AG20443 (cell line): ENCODE measurements at places on chromosomes 4 and X.
A peak's percentile ranks its signal among the peaks of the same experiment; 100 is the strongest.

DNA sequence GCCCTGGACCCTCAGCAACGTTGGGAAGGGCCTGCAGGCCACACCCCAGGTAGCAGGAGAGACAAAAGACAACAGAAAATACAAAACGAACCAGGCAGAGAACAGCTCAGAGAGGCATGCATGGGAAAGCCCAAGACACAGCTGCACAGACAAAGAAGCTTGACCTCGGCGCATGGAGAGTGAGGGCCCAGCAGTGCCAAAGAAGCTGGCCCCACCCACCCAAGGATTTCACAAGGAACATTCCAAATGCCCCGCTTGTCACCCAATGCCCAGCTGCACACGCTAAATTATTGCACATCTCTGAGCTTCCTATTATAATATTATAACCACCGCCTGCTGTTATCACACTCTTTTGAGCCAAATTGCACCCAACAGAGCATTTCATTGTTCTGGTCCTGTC lies 147.7 kb upstream of the TBL1X start:
- no peak for DNase-seq

DNA sequence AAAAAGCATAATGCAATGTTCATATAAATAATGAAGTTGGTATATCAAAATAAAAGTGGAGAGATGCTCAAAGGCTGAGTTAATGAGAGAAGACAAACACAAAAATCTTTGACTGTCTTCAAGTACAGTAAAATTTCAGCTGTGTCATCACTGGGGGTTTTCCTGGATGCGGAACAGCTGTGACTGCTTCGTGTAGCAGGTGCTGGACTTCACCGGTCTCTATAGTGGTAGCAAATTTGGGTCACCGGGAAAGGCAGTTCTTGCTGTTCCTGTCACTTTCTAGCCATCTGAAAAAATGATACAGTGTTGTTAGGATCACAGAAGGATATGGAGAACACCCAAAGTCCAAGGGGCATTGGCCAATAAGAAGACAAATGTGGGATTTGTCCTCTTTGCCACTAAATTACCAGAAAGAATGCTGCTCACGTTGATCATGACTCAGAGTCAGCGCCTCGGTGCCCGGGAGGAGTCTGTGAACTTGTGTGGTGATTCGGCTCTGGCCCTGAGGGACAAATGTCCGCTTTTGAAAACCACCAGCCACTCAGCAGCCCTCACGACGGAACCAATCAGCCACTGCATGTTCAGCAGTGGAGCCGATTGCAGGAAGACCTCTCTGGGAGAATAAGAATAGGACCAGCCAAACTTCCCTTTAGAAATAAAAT lies 230.1 kb upstream of the FAT1 start:
- peak; percentile 64 for DNase-seq

GRCh38 chr4:2402048-2402842 lies 16.2 kb downstream of the ZFYVE28 start:
- DNase-seq: peak; percentile 80

- no peak for DNase-seq
Observed at GRCh38 chrX:1493877-1494510, 41.3 kb upstream of the ASMTL start.

- DNase-seq: no peak
Observed at GRCh38 chrX:132491191-132491590, 2.4 kb upstream of the MBNL3 start.

GRCh38 chr4:6200011-6200921 lies at the start of gene JAKMIP1:
JAKMIP1 (minus strand) TSS chr4:6200549; CDS start chr4:6112850, 87,699 bp downstream.
- DNase-seq: peak; percentile 86

DNA sequence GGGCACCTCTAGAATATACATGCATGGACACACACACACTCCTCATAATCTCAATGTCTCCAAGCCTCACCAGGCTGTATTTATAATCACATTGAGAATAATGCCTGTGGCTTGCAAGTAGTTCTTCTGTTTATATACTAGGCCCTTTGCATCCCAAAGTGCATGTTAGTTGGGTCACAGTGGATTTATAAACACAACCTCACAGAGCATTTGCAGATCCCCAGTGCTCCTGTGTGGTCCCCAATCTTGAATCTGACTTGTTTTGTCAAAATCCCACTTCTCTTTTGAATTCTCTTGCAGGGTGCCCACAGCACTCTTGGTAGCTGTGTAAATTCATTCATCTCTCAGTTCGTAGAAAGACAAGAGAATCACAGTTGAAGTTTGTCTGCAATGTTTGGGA lies 49.6 kb upstream of the PROM1 start:
- DNase-seq: no peak
